ENCODE measurements at places on chromosomes 5 and 9.

DNA sequence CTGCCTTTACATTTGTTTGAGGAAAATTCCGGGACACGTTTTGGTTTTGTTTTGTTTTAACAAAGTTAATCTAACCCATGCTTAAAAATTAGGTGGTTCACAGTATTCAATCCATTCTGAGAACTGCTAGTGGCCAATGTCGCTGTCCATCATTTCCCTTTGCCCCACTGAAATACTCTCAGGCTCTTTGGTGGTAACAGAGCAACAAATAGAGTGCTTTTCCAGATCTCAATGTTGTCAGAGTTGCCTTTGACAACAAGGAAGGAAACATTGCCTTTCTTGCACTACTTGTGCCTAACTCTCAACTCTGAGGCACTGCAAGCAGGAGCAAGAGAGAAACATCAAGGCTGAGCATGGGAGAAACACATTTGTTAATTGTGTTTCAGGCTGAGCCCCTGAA lies 154.0 kb downstream of the MCTP1 start:
- DNase-seq = no peak

DNA sequence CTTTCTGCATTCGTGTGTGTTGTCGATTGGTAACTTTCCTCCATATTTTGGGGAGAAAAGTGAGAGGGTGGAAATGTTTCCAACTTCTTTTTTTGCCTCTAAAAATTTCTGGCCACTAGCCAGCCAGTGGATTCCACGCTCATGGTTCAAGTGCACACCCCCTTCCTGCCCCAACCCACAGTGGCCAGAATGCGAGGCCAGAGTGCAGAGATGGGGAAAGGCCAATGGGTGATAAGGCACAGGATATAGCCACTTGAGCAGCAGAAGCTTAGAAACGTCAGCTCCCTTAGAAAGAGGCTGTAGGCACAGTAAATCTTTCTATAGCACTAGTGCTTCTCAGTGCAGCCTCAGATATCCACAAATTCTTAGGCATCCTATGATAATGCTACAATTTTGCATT lies 75.8 kb upstream of the ADRB2 start:
- DNase-seq = no peak

GRCh38 chr5:142758062-142758795 lies 11.9 kb upstream of the ARHGAP26 start:
- DNase-seq = no peak

GRCh38 chr5:16842896-16843295 lies 93.2 kb downstream of the MYO10 start:
- no peak for DNase-seq

DNA sequence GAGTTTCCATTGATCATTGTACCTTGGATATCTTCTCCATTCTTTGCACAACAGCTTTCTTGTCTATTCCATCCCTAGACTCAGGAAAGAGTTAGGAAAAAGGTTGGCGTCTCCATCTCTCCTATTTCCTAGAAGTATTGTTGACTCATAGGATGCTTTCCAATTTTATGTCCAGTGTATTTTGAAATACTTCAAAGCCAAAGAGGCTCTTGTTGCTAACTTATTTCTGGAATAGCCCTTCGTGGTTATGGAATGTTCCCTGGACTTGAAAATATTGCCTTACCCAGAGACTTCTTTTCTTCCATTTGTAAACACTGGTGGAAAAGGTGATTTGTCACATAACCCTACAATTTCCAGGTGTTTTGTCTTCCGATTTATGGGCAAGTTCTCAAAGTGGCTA lies 402.3 kb upstream of the ZNF608 start:
- DNase-seq = no peak

DNA sequence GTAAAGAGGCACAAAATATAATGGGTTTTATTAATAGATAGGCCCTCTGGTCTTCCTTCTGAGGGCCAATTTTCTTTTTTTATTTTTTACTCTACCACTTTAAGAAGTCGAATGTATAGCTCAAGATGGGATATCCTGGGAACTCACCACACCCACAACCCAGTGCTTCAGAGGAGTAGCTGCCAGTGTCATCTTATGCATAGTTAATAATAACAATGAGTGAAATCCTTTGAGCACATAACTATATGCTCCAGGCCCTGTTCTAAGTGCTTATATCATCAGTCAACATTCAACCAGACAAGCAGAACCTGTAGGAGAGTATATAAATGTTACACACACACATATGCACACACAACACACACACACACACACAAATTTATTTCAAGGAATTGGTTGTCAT lies 150.3 kb upstream of the ACTBL2 start:
- DNase-seq = no peak

DNA sequence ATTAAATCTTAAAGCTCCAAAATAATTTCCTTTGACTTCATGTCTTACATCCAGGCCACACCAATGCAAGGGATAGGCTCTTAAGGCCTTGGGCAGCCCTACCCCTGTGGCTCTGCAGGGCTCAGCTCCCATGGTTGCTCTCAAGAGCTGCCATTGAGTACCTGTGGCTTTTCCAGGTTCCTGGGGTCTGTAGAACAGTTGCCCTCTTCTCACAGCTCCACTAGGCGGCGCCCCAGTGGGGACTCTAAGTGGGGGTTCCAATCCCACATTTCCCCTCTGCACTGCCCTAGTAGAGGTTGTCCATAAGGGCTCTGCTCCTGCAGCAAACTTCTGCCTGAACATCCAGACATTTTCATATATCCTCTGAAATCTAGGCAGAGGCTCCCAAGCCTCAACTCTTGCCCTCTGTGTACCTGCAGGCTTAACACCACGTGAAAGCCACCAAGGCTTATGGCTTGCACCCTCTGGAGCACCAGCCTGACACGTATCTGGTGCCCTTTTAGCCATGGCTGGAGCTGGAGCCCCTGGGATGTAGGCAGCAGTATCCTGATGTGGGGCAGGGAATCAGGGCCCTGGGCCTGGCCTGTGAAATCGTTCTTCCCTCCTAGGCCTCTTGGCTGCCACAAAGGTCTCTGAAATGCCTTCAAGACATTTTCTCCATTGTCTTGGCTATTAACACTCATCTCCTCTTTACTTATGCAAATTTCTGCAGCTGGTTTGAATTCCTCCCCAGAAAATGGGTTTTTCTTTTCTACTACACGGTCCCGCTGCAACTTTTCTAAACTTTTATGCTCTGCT lies 185.1 kb downstream of the SMARCA2 start:
- no peak for DNase-seq

GRCh38 chr5:54774281-54775170 lies 210.9 kb downstream of the ESM1 start:
- DNase-seq = no peak

GRCh38 chr5:126097876-126098275 lies 325.3 kb upstream of the GRAMD2B start:
- DNase-seq = no peak

GRCh38 chr9:22118810-22119521 lies 109.9 kb upstream of the CDKN2B start:
- DNase-seq = no peak

DNA sequence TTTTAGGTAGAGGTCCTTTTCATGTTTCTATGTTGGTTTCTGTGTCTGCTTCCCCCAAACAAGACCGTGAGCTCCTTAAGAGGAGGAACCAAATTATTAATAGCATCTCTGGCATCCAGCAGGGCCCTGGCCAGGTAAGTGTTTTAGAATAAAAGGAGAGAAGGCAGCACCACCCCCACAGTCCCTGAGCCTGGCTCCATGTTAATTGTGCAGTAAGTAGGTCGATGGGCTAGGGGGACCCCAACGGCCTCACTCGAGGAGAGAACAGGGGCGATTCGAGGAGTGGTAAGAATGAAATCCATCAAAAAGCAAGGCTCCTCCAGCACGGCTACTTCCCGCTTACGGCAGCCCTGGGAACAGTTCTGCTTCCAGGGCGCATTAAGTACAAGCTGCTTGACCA lies 67.0 kb downstream of the GABBR2 start:
- no peak for DNase-seq

DNA sequence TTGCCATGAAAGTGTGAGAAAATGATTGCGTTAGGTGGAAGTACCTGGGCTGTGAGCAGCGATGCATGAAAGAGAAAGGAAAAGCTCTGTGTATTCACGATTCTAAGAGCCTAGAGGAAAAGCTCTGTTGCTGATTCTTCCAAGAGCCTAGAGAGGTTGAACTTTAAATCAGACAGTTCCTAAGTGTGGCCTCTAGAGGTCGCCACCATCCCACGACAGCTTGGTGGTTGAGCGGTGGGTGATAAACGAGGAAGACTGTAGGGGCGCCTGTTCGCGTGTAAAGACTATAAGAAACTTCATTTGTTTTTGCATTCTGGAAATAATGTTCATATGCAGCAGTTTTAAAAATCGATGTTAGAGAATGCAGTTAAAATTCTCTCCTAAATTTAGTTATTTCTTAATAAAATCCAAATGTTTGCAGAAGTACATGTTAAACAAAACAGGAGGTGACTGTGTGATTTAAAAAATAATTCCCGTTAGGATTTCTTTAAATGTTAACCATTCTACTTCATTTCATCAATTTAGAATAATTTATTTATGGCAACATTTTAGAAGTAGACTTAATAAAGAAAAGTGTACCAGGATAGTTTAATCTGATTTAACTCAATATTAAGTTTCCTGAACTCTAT lies 107.7 kb downstream of the TENT4A start:
- no peak for DNase-seq

GRCh38 chr5:32144378-32145207 lies 29.5 kb downstream of the GOLPH3 start:
- DNase-seq = no peak

DNA sequence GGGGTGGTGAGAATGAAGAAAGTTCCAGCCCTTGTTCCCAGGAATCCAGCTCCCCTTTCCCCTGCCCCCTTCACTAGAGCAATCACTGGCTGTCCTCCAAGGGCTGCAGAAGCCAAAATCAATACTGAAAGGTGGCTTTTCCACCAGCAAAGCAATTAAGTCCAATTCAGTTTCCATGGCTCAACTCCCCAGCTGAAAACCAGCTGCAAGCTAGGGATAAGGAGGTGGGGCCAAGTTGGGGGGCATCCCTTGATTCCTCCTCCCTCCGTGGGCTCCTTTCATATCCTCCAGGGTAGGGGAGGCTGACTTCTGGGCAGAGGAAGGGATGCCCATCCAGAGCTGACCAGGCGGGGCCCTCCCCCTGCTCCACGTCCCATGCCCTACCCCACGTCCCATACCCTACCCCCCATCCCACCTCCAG lies 22.7 kb downstream of the CAMK2A start:
- DNase-seq = no peak

DNA sequence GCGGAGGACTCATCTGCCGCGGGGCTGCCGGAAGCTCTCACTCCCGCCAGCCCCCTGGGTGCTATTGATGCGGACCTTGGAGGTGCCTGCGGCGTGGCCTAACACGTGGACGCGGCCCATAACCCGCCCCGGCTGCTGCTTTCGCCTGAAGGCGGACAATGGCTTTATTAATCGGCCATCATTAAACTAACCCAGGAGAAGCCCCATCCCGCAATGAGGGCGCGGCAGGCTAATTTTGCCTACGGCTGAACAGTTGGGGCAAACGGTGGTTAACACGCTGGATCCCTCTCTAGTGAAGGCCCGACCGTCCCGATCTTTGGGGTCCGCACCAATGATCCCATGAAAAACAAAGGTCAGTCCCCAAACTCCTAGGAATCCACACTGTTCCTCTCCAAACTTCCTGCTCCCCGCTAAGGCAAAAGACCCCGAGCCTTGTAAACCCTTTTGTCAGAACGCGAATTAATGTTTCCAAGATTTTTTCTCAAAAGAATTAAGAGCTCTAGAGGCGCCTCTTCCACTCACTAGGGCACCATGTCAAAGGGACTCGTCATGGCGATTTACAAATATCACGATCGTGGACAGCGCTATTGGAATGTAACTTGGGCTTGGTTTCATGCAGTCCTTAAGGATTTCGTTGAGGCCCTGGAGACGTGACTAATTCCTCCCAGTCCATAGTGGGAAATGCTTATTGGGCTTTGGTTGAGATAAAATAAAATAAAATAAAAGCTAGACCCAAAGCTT lies 193.1 kb downstream of the MEF2C start:
- DNase-seq = no peak

DNA sequence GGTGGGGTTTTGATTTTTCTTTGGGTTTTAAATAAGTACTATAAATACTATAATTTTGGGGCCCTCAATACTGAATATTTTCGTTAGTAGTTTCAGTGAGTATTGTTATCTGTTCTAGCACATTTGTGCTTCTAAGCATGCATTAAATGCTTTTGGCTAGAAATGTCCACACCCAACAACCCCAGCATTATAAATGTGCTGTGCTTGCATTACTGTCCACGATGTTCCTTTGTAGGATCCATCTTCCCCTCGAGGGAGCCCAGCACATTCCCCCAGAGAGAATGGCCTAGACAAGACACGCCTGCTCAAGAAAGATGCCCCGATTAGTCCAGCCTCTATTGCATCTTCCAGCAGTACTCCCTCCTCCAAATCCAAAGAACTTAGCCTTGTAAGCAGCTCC lies 134.7 kb downstream of the TLE4 start:
- DNase-seq = no peak

DNA sequence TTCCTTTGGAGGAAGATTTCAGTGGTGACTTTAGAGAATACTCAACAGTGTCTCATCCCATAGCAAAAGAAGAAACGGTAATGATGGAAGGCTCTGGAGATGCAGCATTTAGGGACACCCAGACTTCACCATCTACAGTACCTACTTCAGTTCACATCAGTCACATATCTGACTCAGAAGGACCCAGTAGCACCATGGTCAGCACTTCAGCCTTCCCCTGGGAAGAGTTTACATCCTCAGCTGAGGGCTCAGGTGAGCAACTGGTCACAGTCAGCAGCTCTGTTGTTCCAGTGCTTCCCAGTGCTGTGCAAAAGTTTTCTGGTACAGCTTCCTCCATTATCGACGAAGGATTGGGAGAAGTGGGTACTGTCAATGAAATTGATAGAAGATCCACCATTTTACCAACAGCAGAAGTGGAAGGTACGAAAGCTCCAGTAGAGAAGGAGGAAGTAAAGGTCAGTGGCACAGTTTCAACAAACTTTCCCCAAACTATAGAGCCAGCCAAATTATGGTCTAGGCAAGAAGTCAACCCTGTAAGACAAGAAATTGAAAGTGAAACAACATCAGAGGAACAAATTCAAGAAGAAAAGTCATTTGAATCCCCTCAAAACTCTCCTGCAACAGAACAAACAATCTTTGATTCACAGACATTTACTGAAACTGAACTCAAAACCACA lies 67.4 kb downstream of the VCAN start:
- no peak for DNase-seq
